ENCODE measurements at places on chromosomes 5 and 9. TPM values are rescaled to one million over a fixed set of nuclear protein-coding genes. Genes with fewer than 3 reads are reported as not detected.
A peak's percentile ranks its signal among the peaks of the same experiment; 100 is the strongest.

GKAP1 gene
- 4.4 TPM for total RNA-seq

DNA sequence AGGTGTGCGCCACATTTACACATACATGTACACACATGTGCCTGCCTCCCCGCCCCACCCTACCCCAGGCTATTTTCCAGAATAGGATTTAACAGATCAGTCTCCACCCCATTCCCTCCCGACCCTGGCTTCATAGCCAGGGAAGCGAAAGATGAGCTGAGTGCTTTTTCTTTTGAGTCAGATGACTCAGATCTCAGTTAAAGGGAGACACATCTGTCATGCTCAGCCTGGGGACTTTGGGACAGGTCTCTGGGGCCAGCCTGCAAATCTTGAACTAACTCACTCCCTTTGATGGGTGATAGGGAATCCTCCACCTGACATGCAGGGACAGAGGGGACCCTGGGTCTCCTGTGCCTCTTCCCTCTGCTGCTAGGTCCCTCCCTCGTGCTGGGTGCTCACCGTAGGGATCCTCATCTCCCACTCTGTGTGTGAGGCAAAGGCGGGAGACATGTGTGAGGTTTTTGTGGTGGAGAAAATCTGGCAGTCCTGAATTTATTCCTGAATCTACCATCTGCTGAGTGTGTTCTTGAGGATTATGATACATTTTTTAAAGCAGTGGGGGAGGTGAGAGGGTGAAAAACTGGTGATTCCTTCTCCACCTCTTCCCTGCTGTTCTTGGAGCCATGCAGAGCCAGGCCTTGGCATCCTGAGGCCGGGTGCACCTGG lies 37.7 kb downstream of the NEUROG1 start:
- DNase-seq: peak; percentile 82

- no peak for DNase-seq
Measured at GRCh38 chr9:128419061-128419925, 1.4 kb upstream of the CERCAM start.

OTULINL gene
- 8.8 TPM for total RNA-seq

FBXO10 gene
- total RNA-seq: 14.0 TPM

GRCh38 chr5:17406423-17406838 lies 91.6 kb upstream of the TAF11L2 start:
- no peak for DNase-seq
